ENCODE measurements at places on chromosomes 7 and 10.
A peak's percentile ranks its signal among the peaks of the same experiment; 100 is the strongest.

DNA sequence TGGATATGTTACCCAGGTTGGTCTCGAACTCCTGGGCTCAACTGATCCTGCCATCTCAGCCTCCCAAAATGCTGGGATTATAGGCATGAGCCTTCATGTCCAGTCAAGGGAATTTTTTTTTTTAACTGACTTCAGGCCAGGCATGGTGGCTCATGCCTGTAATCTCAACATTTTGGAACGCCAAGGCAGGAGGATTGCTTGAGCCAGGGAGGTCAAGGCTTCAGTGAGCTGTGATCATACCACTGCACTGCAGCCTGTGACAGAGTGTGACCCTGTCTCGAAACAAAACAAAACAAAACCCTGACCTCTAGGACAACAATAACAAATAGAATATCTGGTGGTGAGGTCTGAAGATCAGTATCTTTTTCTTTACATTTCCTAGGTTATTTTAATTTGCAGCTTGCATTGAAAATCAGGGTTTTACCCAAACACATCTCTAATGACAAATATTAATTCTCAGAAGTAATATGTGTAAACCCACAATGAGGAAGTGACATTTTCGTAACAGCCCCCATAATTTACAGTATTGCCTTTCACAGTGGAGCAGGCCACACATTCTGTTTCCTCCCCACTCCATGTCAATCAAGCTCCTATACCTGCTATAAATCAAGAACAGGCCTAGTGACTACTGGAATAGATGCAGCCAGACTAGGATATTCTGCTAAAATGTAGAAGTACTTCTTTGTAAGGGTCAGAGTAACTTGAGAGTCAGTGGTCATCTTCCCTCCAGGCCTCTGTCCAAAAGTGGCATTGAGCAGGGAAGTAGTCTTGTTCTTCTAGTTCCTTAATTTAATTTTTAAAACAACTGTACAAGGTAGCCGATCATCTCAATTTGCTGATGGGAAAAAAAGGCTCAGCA lies 43.3 kb upstream of the ECHDC3 start:
- DNase-seq: no peak

GRCh38 chr10:71343392-71343773 lies 24.3 kb downstream of the SLC29A3 start:
- DNase-seq: no peak

DNA sequence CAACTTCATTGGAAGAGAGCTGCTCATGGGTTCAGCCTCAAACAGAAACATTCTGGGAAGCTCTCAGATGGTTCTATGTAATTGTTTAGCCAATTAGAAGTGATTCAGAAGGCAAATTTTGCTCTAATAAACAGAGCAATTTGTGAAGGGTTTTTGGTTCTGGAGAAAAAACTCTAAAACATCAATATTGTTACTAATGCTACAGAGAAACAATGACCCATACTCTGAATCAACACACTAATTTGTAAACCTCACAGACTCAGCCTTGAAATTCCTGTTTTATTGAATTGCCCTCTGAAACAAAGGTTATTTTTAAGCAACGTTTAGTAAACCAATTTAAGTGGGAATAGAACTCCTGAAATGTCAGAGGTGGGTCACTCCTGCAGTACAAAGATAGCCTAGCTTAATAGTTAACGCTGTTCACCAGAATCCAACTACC lies 171.6 kb upstream of the SVIL start:
- no peak for DNase-seq

DNA sequence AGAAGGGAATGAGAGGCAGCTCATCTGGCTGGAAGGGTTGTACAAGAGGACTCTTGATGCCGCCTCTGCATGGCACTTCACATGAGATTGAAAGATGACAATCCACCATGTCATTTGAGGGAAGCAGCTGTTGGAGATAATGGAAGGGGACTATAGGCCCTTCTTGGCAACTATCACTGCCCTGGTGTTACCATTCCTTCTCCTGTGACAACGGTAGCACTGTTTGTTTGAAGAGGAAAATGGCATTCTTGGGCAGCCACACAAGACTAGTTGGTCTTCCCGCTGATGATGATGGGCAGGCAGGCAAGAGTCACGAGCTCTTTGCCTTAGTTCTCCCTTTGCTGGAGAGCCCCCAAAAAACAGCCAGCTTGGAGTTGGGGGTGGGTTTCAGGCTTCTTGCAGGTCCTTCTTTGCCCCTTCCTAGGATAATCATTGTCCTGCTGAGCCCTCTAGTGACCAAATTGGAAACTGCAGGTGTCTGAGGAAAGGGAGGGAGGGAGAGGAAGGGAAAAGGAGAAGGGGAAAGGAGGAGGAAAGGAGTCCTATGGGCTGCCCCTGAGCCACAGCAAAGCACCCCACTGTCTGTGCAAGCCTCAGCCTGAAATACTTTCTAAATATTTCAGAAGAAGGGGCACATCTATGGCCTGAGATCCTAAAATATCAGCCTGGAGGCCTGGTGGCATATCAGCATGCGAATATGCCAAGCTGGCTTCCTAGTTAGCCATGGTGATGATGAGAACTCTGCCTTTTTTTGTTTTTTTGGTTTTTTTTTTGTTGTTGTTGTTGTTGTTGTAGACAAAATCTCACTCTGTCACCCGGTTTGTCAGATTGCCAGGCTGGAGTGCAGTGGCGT lies 165.6 kb upstream of the KMT2E start:
- peak; percentile 66 for DNase-seq

- no peak for DNase-seq
Measured at GRCh38 chr7:67990003-67990402, 993.4 kb downstream of the TYW1 start.

- peak; percentile 31 for DNase-seq
Measured at GRCh38 chr10:69303632-69304051, 25.3 kb downstream of the HK1 start.

DNA sequence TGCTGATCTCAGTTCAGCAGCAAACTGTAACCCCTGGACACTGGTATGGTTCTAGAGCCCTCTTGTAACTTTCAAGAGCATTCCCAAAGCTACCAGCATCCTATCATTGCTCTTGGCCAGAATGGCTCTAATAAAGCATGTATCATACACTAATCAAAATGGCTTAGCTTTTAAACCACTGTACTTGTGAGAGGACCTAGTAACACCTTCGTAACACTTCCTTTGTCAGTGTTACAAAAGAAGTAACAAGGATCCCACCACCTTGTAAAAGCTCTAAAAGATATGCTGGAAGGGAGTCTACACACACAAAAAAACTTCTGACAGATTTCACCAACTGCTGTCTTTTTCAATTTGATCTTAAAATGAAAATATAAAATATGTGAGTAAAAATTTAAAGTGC lies 144.7 kb downstream of the ALOX5 start:
- DNase-seq: no peak

GRCh38 chr7:139860090-139860775 lies 31.2 kb downstream of the TBXAS1 start:
- no peak for DNase-seq

GRCh38 chr10:10545771-10546170 lies 471.9 kb upstream of the CELF2 start:
- DNase-seq: no peak

GRCh38 chr7:45610019-45610418 lies 35.9 kb downstream of the ADCY1 start:
- no peak for DNase-seq

GRCh38 chr10:12397941-12398340 lies 48.6 kb downstream of the CAMK1D start:
- no peak for DNase-seq

DNA sequence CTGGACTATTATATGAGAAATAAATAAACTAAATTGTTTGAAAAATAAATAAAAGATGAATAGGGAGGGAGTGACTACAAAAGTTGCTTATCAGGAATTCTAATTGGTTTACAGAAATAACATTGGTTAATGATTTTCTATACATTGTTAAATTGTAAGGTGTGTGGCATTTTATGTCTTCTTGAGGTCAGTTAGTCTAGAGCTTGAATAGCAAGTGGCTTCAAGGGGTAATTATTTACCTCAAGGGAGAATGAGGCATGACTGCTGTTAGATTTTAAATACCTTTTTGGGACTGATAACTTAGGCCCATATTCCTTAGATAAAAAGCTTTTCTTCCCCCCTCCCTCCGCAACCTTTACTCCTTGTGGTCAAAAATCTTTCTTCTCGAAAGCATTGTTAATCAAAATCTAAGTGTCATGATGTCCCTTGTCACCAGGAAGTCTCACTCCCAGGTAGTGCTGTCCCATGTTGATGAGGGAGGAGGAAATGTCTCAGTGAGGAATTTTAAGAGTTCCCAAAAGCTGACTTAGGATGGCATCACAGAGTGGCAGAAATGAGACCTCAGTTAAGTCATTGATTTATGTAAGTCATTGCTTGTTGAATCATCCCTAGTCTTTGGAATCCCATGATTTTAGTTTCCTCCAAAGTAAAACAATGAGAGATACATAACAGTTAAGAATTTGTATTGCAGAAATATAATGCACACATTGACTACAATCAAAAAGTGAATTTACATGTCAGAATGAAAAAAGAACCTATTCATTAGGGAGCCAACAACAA lies 71.5 kb downstream of the MAPK8 start:
- DNase-seq: no peak

GRCh38 chr7:4048336-4048735 lies 633.8 kb upstream of the FOXK1 start:
- no peak for DNase-seq

DNA sequence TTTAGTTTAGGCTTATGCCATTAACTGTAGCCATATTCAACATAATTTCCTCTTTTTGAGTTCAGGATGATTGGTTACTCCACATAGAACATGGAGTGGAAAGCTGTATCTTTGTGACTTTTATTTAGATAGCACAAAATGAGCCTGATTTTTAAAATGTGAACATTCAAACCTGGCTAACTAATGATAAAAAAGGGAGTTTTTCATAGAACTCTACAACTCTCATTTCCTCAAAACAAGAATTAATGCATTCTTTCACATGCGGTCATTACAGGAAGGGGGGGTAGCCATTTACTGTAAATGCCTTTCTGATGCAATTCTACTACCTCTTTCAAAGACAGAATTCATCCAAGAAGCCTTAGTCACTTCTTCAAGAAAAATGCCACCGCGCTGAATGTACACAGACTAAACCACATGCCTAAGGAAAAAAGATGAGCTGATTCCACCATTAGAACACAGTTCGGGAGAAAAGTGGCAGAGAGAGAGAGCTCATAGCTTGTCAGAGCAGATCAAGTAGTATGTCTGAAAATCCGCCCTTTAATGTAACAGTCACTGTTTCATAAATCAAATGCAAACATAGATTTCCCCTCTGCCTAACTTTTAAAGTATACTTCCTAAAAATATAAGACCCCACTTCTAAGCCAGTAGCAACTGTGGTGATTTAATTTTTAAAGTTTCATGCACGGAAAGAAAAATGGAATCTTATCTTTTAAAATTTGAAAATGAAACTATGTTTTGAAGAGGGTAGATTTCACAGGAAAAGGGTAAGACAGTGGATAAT lies 226.4 kb upstream of the KLF14 start:
- DNase-seq: no peak

GRCh38 chr10:114310346-114310745 lies 71.3 kb downstream of the VWA2 start:
- no peak for DNase-seq

DNA sequence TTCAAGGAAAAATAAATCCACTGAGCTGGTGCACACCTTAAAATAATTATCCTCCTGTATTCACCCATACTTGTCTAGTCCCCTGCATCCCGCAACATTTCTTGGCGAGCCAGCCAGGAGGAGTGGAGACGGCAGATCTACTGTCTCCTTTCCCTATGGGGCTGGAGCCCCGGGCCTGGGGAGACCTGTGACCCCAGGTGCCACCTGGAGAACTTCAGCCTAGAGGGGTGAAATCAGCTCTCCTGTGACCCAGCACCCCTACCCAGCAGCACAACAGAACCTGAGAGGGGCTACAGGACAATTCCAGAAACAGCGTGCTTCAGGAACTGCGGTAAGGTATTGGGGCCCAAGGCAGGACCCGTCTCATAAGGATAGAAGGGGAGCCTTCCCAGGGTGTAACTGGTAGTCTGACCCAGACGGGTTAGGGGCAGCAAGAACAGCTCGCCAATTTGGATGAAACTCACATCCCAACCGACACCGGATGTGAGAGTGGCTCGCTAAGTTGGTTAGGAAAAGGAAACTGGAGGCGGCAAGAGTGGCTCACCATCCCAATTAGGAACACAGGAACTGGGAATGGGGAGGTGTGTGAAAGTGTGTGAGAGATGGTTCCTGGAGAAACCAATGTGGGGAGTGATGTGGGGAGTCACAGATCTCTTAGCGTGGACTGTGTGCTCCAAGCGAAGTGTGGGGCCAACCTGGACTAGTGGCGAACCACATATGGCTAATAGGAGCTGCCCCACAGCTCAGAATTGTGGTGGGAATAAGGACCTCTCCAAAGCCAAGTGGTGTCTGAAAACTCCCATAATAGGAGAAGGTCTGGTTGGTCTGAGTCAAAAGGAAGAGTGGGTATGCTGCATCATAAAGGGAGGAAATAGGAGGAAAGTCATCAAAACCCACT lies 15.1 kb upstream of the DENND2A start:
- no peak for DNase-seq

DNA sequence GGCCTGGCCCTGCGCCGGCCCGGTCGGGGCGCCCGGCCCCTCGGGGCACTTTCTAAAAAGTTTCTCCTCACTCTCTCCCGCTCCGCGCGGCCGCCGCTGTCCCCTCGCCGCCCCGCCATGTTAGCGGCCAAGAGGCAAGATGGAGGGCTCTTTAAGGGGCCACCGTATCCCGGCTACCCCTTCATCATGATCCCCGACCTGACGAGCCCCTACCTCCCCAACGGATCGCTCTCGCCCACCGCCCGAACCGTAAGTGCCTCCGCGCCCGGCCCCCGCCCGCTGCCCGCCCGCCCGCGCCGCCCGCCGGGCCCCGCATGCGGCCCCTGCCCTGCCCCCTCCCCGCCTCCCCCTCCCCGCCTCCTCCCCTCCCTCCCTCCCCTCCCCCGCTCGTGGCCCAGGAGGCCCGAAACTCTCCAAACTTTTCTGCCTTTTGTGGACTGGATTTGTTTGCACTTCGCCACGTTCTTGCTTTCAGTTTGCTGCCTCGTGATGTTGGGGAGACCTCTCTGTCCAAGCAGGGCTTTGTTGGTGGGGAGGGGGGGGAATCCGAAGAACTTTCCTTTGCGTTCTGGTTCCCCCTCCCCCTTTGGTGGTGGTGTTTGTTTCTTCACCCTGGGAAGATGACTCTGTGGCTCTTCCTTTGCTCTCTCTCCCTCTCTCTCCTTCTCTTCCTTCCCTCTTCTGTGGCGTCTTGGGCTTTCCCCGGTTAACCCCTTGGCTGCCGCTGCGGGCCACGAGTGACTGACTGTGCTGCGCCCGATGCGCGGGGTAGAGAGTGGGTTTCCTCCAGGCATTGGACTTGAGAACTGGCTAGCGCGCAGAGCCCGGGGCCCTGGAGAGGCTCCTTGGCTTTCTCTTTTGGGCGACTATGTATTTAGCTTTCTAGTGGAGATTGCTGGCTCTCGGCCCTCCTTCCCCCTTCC lies 1.6 kb downstream of the TCF7L2 start:
- peak; percentile 55 for DNase-seq

DNA sequence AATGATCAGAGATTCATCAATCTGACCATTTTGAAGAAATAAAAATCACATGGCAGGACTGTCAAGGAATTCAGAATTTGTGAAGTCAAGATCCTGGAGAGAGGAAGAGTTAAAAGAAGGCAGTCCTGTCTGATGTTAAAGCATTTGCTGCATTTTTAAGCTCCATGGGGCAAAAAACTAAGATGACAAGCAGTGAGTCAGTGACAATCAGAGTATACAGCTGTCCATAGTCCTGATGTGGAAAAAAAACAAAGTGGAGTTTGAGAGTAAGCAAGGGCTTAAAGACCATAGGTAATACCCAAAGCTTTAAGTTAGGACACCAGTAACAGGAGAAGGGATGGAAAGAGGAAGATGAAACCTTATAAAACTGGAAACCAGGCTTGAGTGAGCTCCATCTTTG lies 412.7 kb upstream of the ANKRD30A start:
- no peak for DNase-seq
